ENCODE measurements at places on chromosomes 16 and 17. TPM values are rescaled to one million over a fixed set of nuclear protein-coding genes. Genes with fewer than 3 reads are reported as not detected.

KCTD19 gene
- polyA plus RNA-seq, result 0.42 TPM

GRCh38 chr17:75552425-75553294 is 27.2 kb downstream of the LLGL2 start:
- no peak for DNase-seq

DNA sequence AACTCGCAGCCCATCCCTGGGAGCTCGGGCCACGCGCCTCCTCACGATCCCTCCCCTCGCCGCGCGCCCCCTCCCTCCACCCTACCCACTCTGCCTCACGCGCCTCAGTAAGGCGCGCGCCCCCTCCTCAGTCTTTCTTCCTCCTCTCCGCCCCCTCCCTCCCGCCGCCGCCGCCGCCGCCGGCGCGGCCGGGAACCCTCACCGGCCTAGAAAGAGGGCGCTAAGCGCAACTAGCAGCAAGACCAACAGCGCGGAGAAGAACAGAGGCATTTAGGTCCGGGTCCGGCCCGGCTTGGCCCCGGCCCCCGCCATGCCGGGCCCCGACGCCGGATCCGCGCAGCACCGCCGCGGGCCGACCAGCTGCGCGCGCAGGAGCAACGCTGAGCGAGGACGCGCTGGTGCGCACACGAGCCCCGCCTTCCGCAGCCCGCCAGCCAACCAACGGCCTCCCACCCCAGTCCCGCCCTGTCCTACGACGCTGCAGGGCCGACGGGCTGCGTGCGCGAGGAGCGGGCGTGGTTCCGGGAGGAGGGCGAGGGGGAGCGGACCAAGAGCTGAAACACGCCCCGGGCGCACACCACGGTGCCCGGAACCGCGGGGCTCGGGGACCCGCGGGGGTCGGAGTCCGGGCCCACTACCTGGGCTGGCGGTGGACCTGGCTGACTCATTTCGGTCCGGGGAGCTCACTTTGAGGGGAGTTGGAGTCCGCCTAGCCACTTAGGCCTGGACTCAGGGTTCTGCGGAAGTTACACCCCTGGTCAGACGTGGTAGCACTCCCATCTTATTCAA is at the start of gene BLTP2:
Gene BLTP2 (minus strand): TSS at position 372 of the 789 bp plus-strand sequence. CDS start 102 bp downstream, at position 270.
- DNase-seq, result peak; percentile 97

DNA sequence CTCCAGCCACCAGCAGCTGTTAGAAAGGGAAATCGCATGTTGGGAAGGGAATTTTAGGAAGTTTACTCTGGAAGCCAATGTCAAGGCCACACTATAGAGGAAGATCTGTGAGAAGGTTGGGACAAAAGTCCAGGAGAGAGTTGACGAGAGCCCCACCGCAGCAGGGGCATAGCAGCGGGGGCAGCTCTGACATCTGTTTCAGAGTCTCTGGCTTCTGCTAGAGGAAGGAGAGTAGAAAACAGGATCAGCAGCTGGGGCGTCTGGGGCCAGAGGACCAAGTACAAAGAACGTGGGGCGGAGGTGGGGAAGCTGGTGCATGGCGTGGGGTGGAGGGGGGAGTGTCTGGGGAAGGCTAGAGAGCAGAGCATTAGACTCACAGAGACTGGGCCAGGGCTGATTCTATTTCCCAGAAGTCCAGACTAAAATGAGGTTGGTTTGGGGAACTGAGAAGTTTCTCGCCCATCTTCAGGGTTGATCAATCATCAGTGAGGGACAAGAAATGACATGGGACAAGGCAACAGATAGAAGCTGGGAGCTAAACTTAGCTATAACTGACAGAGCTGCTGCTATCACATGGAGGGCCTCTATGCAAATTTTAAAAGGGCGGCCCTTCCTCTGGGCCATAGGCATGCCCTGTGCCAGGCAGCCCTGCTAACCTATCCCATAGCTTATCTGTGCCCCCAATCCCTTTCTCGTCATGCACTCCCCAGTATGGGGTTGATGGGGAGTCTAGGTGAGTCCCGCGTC is 1.2 kb downstream of the RABEP2 start:
- no peak for DNase-seq

DNA sequence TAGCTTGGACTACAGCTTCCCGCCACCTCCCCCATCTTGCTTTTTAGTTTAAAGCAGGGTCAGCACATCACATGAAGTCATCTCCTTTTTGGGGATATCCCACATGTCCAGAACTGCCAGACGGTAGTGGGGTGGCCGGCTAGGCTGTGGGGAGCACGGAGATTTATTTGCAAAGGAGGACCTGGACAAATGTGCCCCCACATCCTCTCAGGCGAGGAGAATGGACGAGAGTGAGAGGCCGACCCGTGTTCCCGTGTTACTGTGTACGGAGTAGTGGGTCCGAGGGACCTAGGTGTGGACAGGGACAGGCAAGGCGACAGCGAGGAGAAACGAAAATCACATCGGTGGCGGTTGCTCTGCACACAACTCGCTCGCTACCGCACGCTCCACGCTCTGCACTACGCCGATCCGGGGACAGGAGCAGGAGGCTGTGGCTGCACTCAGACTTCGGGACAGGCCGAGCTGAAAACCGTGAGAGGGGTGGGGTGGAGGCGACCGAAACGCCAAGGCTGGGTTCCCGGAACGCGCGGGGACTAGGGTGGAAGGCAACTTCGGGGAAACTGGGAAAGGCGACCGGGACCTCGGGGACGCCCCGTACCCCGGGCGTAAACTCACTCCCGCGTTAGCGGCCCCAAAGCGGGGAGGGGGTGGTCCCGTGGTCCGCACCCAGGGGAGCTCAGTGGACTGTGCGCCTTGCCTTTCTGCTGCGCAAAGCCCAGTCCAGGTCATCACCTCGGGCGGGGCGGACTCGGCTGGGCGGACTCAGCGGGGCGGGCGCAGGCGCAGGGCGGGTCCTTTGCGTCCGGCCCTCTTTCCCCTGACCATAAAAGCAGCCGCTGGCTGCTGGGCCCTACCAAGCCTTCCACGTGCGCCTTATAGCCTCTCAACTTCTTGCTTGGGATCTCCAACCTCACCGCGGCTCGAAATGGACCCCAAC is at the start of gene MT1A:
Gene MT1A (plus strand): TSS at position 853 of the 937 bp plus-strand sequence. CDS start 73 bp downstream, at position 926.
- DNase-seq, result peak; percentile 79

TBC1D3E gene
- polyA plus RNA-seq, result not detected

DNA sequence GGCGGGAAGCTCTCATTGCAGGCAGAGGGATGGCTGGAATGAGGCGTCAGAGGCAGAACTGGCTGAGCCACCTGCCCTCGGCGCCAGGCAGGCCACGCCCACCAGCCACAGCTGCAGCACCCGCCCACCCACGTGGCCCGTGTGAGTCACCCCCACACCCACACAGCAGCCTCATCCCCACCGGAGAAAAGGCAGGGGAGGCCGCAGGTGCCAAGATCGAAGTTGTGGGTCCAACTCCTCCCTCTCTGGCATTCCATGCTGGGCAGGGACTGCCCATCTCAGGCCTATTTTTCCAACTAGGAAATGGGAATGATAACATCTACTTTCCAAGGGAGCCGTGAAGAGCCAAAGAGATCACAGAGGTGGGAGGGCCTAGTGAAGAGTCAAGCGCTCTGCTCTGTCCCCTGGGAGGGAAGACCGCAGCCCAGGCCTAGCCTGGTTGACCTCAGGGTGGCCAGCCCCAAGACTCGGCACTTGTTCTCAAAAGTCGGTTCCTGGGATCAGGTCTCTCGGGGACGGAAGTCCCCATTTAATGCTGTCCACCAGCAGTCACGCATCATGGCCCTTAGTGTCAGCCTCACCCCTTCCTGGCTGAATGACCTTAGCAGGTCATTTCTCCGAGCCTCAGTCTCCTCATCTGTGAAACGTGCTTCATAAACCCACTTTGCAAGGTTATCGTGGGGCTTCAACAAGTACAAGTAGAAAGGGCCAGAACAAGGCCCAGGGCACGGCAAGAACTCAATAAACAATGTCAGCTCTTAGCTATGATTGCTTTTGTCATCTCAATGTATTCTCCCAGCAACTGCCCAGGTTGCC is at the start of gene TRPV3:
Gene TRPV3 (minus strand): TSS at position 45 of the 816 bp plus-strand sequence. CDS start 2,962 bp downstream, outside the sequence.
- peak; percentile 88 for DNase-seq

MT1M gene
- 34.6 TPM for polyA plus RNA-seq

DNA sequence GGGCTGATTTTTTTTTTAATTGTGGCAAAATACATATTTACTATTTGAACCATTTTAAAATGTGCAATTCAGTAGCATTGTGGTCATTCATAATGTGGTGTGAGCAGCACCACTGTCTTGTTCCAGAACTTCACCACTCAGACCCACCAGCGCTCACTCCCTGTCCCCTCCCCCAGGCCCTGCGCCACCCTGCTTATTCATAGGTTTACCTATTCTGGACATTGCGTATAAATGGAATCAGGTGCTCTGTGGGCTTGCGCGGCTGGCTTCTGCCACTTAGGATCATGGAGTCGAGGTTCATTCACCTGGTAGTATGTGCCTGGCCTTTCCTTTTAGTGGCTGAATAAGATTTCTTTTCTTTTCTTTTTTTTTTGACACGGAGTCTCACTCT is 59.4 kb downstream of the NT5M start:
- DNase-seq, result no peak

VAT1 gene
- polyA plus RNA-seq, result 51.8 TPM

DNA sequence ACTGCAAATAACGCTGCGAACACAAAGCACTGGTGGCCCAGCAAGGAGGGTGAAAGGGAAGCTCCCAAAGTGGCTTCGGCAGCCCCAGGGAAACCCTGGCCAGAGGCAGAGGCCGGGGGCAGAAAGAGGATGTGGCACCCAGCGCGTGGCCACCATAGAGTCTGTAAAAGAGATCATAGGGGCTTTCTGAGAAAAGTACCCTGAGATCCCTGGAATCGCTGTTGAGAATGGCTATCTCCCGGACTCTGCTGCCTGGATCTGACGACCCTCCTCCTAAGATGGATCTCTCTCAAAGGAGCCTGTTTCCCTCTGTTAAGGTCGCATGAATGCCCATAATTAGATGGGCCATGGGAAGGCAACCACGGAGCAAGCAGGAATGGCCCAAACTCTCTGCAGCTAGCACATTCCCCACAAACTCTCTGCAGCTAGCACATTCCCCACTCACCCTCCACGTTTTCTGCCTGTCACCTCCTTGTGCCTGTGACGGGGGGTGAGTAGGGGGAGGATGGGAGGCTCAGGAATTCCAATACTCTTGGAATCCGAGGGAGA is 364.4 kb downstream of the XYLT1 start:
- no peak for DNase-seq

GRCh38 chr17:78461799-78462053 is 83.3 kb downstream of the PGS1 start:
- DNase-seq, result no peak

DNA sequence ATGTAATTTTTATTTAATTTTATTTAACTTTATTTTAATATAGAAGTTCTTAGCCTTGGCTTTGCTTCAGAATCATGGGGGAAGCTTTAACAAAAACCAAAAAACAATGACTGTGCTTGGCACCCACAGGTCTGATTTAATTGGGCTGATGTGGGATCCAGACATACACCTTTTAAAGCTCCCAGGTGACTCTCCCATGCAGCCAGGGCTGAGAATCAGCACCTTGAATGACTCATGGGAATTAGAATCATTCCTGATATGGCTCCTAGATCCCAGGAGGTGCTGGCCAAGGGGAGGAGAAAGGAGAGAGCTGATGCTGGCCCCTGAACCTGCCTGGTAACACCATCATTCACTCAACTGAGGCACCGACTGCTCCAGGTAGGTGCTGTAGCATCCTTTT is 240.7 kb downstream of the PARN start:
- no peak for DNase-seq

DNA sequence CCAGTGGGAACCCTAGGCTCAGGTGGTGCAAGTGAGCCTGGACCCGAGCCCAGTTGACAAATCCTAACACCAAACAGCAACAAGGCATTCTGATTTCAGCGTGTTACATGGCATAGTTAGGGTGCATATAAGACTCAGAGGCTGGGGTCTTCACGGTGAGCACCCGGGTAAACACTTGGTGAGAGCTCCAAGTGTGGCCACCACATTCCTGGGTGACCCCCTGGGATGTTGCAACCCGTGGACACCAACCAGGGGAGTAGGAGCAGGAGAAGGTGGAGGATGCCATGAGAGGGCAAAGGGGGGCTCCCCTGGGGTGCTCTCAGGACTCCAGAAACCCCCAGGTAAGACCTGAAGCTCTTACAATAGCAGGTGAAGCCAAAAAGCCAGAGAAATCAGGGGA is 69.9 kb upstream of the CDH5 start:
- no peak for DNase-seq

CHST5 gene
- 0.16 TPM for polyA plus RNA-seq

- DNase-seq, result no peak
Observed at GRCh38 chr16:21959050-21959449, 5.9 kb downstream of the UQCRC2 start.

DNA sequence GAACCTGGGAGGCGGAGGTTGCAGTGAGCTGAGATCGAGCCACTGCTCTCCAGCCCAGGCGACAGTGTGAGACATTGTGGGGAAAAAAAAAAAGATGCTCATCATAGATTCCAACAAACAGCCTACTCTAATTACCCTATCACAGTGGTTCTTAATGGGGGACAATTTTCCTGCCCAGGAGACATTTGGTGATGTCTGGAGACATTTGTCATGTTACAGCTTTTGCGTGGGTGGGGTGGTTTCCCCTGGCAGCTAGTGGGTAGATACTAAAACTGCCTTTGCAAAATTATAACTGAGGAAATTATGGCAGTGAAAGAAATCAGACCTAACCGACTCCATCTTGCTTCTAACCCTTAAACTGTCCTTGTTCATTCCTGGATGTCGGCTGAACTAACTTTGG is 92.5 kb upstream of the RBL2 start:
- DNase-seq, result no peak

- DNase-seq, result no peak
Observed at GRCh38 chr16:86195863-86196630, 297.1 kb downstream of the IRF8 start.

GRCh38 chr16:54273566-54273965 is 13.0 kb downstream of the IRX3 start:
- DNase-seq, result no peak

KRT39 gene
- polyA plus RNA-seq, result not detected

DNA sequence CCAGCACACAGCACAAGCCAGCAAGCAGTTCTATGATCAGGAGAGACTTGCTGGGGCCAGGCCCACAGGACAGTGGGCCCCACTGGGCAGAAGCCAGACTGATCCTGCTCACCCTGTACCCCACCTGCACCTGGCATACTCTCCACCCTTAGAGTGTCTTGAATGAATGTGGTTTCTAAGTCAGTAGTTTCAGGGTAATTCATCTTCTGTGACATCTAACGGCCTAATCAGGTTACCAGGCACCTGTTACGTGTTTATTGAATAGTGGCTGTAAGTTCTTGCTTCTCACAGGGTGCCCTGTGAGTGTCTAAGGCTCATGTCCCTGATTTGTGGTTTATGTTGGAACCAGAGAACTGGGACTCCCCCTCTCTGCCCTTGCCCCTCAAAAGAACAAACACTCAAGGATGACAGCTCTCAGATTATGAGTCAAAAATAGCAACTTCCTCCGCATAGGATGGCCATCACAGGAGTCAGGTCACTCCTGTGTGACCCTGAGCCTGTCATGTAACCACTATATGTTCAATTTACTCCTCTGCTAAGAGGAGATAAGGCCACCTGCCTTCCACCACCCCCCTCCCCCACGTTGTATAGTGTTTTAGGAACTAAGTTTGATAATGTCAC is 7.0 kb upstream of the OR2C1 start:
- DNase-seq, result no peak

MYH1 gene
- 0.09 TPM for polyA plus RNA-seq

All from pancreas (tissue), 10 donors.